ENCODE measurements at places on chromosomes 12 and 14.

GRCh38 chr12:54824402-54824801 is 29.9 kb upstream of the MUCL1 start:
- H3K4me1 ChIP-seq = no peaks in the 10 kb centered on the region
- H3K27ac ChIP-seq = no peak overlapping the region
- no peaks in the 10 kb centered on the region for H3K27me3 ChIP-seq
- no peak for DNase-seq
- H3K4me3 ChIP-seq = no peak overlapping the region

GRCh38 chr12:98757455-98757854 is 112.4 kb downstream of the APAF1 start:
- no peak for DNase-seq
- H3K27me3 ChIP-seq = no peaks in the 10 kb centered on the region
- H3K4me1 ChIP-seq = no peaks in the 10 kb centered on the region
- H3K4me3 ChIP-seq = no peak overlapping the region

DNA sequence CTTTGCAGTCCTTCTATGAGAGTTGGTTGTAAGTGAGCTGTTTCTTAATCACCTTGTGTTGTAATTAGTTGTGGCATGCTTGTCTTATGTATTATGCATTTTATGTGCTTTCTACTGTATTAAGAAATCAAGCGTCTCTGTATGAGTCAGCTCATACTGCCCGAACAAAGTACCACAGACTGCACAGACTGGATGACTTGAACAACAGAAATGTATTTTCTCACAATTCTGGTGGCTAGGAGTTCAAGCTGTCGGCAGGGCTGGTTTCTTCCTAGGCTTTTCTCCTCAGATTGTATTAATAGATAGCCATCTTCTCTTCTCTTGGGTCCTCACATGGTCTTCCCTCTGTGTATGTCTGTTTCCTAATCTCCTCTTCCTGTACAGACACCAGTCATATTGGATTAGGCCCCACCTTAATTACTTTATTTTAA is 77.7 kb downstream of the FLRT2 start:
- no peak overlapping the region for H3K4me3 ChIP-seq
- DNase-seq = no peak
- no peaks in the 10 kb centered on the region for H3K4me1 ChIP-seq
- H3K27me3 ChIP-seq = no peaks in the 10 kb centered on the region
- H3K27ac ChIP-seq = no peak overlapping the region

- H3K4me1 ChIP-seq = no peaks in the 10 kb centered on the region
- no peaks in the 10 kb centered on the region for H3K36me3 ChIP-seq
- no peak overlapping the region for H3K27ac ChIP-seq
- H3K27me3 ChIP-seq = no peaks in the 10 kb centered on the region
- H3K4me3 ChIP-seq = no peak overlapping the region
These were observed 120.4 kb upstream of the LRIG3 start for GRCh38 chr12:59040656-59041055.

DNA sequence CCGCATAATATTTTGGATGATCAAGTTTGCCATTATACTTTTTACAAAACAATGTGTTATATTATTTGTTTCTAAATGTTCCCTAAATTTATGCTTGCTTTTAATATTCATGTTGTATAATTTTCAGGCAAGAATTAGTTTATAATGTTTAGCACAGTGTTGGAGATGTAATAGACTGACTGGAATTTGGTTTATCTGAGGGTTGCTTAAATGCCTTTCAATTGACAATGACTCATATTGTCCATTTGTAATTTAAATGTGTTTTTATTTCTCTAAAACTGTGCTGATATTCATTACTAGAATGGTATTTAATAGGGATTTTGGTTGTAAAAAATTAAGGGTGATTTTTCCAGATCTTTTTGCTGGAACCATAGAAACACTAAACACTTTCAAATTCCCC is 788.4 kb downstream of the SLC6A15 start:
- no peak overlapping the region for H3K27ac ChIP-seq
- no peak for DNase-seq
- no peak overlapping the region for H3K4me3 ChIP-seq

DNA sequence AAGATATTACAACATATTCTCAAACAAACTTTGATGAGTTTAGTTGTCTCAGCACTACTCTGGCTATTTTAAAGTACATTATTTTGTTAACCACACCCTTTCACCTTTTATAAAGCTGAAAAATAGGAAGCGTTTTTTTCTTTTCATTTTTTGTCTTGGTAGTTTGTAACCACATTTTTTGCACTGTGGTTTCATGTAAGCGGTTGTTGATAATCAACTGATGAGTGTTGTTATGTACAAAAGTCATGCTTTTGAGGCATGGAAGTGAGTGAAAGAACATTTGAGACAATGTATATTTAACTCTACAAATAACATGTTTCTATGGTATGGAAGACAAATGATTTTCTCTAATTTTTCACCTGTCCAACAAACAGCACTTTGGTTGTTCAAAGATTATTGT is 52.1 kb upstream of the ATP2B1 start:
- H3K27ac ChIP-seq = peak overlapping the region; percentile 38
- no peak overlapping the region for H3K4me3 ChIP-seq
- peaks cover 37% of the 10 kb centered on the region for H3K4me1 ChIP-seq
- DNase-seq = peak; percentile 50
- no peaks in the 10 kb centered on the region for H3K36me3 ChIP-seq

DNA sequence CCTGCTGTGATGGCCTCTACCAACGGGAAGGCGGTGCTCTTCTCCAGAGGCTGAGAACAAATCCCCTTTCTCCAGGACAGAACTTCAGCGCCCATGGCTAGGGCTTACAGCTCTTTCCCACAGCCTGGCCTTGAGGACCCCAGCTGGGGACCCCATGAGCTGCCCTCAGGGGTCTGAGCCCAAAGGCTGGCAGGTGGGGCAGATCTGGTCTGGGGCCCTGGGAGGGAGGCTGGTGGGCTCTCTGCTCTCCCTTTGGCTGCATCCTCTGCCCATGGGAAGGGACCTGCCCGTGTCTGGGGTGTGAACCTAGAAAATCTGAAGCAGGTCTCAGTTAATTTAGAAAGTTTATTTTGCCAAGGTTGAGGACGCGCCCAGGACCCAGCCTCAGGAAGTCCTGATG is 322.1 kb downstream of the ADGRD1 start:
- no peaks in the 10 kb centered on the region for H3K36me3 ChIP-seq
- H3K27ac ChIP-seq = no peak overlapping the region
- no peaks in the 10 kb centered on the region for H3K4me1 ChIP-seq
- H3K27me3 ChIP-seq = no peaks in the 10 kb centered on the region
- no peak for DNase-seq
